Psoas muscle (tissue), 8 donors: ENCODE measurements at places on chromosomes 6 and 20.
A peak's percentile ranks its signal among the peaks of the same experiment; 100 is the strongest.

GRCh38 chr6:44062771-44063560, 64.3 kb downstream of the MRPL14 start:
- peak; percentile 46 for DNase-seq

GRCh38 chr20:50389438-50389807, 120.8 kb upstream of the PTPN1 start:
- no peak for DNase-seq

GRCh38 chr20:46331611-46332361, 23.5 kb upstream of the CDH22 start:
- DNase-seq, result no peak

- DNase-seq, result no peak
These were observed 201.1 kb downstream of the OGFRL1 start for GRCh38 chr6:71489736-71490135.

DNA sequence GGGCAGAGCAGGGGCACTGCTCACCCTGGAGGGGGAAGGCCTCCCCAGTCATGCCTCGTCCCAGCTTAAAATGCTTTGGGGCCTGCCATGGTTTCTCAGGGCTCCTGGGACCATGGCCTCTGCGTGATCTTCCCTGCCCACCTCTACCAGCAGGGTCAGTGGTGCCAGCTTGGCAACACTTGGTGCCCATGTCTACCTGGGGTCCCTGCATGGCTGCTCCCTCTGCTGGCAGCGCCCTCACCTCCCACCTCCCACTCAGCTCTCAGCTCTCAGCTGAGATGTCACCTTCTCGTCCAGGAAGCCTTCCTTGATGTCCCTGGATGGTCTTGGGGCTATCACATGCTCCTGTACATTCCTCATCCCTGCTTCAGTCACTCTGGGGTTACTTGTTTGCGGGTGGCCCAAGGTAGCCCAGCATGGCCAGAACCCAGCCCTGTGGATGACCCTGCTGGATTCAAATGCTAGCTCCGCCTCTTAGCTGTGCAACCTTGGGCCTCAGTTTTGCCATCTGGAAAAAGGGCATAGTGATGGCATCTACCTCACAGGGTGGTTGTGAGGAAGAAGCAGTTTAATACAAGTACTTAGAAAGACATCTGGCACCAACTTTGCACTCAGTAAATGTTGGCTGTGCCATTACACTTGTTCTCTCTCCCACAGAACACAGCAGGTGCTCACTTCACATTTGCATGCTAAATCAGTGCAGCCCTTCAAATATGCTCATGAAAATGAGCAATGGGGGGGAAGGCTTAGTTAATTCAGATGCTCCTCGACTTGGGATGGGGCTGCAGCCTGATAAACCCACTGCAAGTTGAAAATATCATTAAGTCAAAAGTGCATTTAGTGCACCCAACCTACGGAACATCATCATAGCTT, 53.5 kb upstream of the PTPN1 start:
- DNase-seq, result no peak

DNA sequence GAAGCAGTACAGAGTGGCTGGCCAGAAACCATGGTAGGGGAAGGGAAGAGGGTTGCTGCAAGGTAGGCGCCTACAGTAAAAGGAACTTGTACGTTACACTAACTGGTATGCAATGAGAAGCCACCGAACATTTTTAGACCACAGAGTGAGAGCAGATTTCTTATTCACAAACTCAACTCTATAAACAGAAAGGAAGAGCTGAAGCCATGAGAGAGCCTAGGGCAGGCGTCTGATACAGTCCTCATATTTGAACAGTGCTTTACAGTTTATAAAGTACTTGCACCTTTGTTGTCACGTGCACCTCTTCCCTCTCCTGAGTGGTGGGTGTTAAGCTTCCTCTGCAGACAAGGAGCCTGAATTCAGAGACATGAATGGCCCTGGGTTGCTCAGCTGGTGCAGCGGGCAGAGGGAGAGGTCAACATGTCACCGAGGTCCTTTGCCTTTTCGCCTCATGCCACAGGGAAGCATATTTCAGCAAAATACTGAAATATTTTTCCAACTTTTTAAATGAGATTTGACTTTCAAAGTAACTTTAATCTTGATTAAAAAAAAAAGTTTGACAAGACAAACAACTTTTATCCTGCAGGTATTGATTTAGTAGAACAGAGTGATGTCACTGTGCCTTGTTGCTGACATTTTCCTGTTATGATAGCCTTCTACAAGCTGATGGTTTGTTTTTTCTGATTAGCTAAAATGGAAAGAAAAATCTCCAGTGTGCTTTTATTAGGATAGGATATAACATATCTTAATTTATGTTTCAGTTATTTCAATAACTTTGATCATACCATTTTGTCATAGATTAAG, 23.8 kb downstream of the UST start:
- no peak for DNase-seq

- no peak for DNase-seq
These were observed 6.8 kb downstream of the HDDC2 start for GRCh38 chr6:125294925-125295324.
